ENCODE measurements at places on chromosomes 2 and 18. TPM values are rescaled to one million over a fixed set of nuclear protein-coding genes. Genes with fewer than 3 reads are reported as not detected.

DNA sequence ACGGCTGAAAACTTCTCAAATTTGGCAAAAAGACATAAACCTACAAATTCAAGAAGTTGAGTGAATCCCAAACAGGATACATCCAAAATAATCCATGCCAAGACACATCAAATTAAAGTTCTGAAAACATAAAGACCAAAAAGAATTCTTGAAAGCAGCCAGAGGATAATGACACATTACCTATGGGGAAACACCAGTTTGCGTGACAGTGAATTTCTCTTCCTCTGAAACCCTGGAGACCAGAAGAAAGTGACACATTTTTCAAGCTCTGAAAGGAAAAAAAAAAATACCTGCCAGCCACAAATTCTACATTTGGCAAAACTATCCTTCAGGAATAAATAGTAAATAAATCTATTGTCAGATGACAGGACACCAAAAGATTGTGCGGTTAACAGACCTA is 86.0 kb upstream of the AFF3 start:
- DNase-seq: no peak

DNA sequence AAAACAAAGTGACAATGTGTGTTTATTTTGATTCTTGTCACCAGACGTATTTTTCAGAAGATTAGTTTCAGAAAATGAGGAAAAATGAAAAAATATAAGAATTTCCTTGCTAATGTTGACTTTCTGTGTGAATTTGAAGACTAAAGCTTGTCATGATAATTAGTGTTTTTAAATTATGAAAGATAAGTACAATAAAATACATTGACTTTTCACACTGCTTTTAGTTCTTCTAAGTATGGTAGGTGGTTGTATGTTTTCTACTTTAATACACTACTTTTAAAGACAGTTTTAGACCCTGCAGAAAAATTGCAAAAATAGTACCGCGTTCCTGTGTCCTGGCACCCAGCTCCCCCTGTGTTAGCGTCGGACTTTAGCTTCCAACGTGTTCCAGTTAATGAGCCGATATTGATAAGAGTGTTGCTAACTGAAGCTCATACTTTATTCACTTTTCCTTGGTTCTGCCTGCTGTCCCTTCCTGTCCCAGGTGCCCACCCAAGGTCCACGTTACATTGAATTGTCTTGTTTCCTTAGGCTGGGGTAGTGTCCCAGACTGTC is 695 bp downstream of the RBFA start:
- peak; percentile 16 for DNase-seq

DNA sequence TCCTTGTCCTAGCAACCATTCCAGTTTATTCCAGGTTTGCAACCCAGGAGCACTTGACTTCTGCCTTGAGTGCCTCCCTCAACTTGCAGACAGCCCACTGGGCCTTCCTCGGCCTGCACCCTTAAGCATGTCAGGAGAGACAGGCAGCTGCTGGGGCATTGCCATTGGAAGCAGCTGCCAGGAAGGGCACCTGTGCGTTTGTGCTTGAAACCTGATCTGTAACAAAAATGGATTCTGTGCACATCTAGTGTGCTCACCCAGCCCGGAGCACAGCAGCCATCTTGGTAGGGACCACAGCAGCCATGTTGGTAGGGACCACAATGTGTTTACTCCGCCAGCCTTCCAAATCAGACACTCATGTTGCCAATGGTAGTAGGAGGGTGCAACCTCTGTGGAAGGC is 44.3 kb upstream of the GLI2 start:
- no peak for DNase-seq

GRCh38 chr2:236646441-236646840 is 76.8 kb downstream of the ACKR3 start:
- DNase-seq: no peak

- no peak for DNase-seq
These were observed 5.7 kb downstream of the PROC start for GRCh38 chr2:127423880-127424279.

DNA sequence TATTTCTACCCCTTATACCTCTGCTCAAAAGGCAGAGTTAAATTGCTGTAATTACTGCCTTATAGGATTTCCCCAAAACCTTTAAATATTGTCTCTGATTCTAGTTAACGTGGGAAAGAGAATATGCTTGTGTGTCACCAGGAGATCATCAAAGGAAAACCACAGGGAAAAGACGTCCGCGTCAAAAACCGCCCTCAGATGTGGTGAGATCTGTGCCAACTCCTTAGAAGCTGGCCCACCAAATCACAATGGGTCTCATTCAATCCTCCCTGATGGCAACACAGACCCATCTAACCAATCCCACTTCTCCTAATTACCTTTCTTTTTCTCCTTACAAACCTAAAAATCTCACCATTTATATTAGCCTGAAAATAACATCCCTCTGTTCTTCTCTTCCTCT is 25.4 kb downstream of the VPS54 start:
- DNase-seq: no peak

DNA sequence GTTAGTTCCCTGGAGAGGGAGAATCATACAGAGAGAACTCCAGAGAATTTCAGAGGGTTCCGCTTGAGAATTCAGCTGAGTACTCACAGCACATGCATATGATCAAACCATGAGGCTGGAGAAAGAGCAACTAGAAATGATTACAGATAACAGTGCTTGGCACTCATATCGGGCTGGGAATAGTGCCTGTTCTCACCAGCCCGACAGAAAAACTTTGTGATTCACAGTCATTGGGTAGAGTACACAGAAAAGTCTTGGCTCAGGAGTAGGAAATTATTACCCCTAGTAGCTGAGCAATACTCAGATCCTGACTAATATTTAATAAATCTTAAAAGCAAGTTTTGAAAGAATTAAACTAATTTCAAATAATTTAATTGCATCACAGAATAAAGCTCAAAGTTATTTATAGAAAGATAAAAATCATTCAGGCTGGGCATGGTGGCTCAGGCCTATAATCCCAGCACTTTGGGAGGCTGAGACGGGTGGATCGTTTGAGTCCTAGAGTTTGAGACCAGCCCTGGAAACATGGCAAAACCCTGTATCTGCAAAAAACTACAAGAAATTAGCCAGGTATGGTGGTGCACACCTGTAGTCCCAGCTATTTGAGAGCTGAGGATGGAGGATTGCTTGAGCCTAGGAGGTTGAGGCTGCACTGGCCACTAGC is 6.8 kb downstream of the WDPCP start:
- peak; percentile 93 for DNase-seq

DNA sequence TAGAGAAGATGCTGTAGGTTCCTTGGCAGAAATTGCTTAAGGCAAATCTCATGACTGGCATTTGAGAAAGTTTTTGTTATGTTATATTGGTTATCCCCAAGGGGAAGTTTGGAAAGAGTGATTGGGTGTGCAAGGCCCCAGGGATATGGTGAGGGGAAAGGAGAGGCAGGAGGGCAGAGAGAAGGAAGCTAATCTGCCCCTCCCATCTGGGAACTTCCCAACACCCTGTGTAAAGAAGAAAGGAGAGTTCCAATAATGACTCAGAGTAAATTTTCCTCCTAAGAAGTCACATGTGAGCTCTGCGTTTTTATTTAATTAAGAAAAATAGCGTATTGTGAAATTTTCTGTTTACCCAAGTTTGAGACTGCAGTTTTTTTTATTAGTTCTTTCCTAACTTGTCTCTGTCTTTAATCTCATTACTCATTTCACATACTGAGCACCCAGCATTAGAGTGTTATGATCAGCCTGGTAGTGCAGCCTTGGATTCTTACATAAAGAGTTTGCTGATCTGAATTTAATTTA is 3.1 kb upstream of the KYNU start:
- peak; percentile 94 for DNase-seq

- DNase-seq: no peak
These were observed 73.1 kb downstream of the RTN4 start for GRCh38 chr2:54977149-54977548.

- no peak for DNase-seq
These were observed 2.7 kb upstream of the WIPF1 start for GRCh38 chr2:174600349-174600748.

GRCh38 chr18:26655525-26656430 is 107.4 kb upstream of the KCTD1 start:
- DNase-seq: peak; percentile 35

GRCh38 chr2:128746356-128746755 is 427.7 kb upstream of the HS6ST1 start:
- DNase-seq: peak; percentile 40

DNA sequence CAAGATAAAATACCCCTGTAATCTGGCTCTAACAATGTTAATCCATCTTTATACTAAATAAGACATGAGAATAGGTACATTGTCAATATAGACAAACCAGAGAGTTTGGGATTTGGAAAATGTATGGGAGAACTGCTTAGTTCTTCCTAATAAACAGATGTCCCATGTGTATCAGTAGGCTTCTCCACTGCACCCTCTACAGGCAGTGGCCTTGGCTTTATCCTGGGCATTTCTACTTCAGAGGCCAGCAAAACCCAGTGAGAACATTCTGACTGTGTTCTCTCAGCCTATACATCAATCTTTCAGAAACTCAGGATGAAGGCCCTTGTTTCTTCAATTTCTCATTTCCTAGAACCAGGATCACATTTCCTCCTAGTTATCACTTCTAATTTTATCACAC is 1167.5 kb upstream of the ACVR2A start:
- no peak for DNase-seq

DNA sequence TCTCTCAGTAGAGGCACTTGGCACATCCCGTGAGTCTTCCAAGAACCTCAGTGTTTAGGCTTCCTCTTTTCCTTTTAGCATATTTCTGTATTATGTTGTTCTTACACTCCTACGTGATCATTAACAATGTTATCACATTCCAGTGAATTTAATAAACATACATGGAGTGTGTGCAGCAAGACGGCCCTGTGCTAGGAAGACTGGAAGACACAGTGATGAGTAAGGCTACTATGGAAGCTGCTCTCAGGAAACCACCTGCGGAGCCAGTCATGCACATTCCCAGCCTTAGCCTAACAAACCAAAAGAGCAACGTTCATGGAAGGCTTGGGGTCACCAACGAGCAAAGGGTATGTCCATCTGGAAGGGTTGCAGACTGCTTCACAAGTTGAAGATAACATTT is 103.4 kb downstream of the ETAA1 start:
- no peak for DNase-seq

DNA sequence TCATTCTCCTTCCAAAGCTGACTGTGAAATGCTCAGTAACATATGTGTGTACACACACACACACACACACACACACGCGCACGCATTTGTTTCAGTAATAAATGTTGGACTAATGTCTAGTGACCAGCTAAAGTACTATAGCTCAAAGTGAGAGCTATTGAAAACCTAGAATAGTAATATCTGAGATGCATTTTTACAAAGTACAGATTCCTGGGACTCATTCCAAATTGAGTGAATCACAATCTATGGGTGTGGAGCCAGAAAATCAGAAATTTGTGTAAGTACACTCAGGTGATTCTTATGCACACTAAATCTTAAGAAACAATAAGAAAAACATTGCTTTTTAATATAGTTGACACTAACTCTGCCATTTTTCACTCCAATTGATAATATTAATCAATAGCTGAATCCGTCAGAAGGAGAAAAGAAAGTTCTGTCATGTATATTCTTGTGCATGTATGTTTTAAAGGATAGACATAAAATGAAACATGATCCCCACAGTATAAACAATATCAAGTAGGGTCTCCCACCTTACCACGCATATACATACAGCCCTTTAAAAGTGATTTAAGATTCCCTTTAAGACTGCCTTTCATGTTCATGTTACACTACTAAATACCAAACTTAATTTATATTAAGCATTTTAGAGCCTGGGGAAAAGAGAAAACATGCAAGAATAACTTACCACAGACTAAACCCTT is 123.5 kb downstream of the ATAD2B start:
- DNase-seq: peak; percentile 86

DNA sequence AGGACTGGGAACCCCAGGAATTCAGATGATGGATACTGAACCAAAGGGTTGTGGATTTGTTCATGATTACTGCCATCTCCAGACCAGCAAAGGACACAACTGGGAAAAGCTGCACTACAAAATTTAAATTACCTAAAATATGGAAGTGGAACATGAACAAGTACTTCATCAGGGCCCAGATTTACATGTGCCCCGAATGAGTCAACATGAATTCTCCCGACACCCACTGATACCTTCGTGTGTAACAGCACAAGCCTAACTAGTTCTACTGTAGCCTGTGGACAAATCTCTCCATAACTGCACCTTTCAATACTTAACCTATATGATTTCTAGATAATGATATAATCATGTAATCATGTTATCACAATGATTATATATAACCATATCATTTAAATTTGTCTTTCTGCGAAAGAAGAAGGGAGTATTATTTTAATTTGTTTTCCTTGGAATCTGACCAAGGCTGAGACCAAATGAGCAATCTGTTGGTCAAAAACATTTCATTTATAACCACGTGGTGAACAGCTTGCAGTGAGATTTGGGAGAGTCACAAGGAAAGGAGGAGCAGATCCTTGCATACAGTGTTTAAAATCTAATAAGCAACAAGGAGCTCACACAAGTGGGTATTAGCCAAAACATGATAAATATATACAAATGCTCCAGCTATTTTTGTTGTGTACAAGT is 70.5 kb downstream of the CACNB4 start:
- DNase-seq: peak; percentile 28

The SNRNP200 gene
- 39.3 TPM for total RNA-seq

The GPC1 gene
- 69.6 TPM for total RNA-seq

The SLC8A1 gene
- total RNA-seq: 112 TPM

The E2F6 gene
- total RNA-seq: 11.3 TPM

The ZFP36L2 gene
- total RNA-seq: 50.4 TPM

The CIB4 gene
- total RNA-seq: not detected

The TCF23 gene
- total RNA-seq: not detected

The POTEC gene
- total RNA-seq: not detected

The GRHL1 gene
- total RNA-seq: 1.3 TPM
